AG20443 (cell line): ENCODE measurements at places on chromosomes 6 and 20.
A peak's percentile ranks its signal among the peaks of the same experiment; 100 is the strongest.

GRCh38 chr20:62577490-62577836 is 64.8 kb upstream of the SLCO4A1 start:
- no peak for DNase-seq

DNA sequence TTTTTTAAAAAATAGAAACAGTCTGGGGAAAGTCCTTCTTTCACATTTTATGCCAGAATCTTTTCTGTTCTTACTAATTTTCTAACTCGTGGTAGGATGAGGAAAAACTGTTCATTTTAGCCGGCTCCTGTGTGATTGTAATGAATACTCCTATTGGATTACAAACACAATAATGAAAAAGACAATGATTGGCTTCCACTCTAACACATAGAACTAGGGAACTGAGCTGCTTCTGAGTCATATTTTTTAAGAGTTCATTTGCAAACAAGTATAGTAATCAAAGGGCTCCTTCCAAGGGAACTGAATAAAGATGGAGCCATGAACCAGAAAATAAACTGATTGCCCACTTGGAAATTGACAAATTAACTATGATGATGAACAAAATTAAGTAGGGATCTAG is 265.3 kb upstream of the TCF21 start:
- DNase-seq = no peak

DNA sequence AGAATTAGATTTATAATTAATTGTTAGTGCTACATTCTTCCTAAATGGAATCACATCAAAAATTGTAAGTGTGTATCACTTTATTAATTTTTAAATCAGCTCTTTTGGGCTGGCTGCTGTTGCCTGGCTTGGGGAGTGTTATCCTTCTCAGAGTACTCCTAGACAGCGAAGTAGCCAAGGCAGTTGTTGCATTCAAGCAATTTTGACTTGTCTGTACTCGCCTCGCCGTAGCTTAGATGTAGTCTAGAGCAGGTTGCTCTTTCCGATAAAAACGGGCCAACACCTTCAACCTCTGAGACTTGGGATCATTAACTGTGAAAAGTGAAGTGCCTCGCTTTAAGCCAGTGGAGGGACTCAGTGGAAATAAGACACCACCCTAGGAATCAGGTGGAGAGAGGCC is 151.3 kb downstream of the FARS2 start:
- DNase-seq = no peak

DNA sequence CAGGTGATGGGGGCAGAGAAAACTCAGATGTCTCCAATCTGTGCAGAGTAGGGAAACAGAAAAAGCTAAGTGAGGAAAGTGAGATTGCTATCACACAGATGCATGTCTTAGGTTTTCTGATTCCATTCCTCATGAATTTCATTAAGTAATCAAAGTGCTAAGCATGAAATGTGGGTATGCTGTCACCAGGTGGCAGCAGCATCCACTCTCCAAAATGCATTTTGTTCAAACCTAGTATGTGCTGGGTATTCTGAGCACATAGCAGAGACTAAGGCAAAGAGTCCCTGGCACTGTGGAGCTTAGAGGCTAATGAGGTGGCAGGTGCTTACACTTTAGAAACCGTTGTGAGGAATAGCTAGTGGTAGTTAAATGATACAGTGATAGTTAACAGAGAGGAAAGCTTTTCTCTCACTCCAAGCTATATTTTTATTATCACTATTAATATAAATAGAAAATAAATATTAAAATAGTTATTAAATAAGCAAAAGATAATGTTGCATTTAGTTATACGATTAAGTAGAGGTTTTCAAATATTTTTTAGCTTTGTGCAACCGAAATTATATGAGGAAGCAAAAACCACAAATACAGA is 179.5 kb downstream of the CDH26 start:
- DNase-seq = no peak

GRCh38 chr20:38799203-38799602 is 6.3 kb upstream of the PPP1R16B start:
- no peak for DNase-seq

GRCh38 chr6:123771126-123771525 is 32.5 kb upstream of the NKAIN2 start:
- DNase-seq = no peak

DNA sequence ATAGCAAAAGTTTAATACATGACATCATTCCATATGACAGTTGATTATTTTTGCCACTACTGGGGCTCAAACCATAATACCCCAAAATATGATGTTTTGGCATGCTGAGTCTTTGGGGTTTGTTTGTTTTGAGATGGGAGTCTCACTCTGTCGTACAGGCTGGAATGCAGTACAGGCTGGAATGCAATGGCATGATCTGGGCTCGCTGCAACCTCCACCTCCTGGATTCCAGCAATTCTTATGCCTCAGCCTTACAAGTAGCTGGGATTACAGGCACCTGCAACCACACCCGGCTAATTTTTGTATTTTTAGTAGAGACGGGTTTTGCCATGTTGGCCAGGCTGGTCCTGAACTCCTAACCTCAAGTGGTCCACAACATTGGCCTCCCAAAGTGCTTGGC is 1.3 kb upstream of the MRS2 start:
- DNase-seq = no peak

DNA sequence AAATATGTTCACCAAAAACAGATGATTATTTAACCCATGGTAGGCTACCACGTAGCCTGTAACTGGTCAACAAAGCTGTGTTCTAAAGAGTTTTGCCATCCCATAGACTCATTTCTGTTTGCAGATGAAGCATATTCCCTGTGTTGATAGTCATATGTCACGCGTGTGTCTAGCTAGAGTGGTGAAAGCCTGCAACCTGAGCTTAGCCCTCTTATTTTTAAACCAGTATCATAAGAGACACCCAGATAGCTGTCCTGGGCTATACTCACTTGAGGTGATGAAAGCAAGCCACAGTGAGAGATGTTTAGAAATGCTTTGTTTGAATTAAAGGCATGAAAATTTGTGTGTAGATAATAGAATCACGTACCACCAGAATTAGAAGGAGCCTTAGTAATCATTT is 307.8 kb downstream of the ZFAND3 start:
- no peak for DNase-seq

DNA sequence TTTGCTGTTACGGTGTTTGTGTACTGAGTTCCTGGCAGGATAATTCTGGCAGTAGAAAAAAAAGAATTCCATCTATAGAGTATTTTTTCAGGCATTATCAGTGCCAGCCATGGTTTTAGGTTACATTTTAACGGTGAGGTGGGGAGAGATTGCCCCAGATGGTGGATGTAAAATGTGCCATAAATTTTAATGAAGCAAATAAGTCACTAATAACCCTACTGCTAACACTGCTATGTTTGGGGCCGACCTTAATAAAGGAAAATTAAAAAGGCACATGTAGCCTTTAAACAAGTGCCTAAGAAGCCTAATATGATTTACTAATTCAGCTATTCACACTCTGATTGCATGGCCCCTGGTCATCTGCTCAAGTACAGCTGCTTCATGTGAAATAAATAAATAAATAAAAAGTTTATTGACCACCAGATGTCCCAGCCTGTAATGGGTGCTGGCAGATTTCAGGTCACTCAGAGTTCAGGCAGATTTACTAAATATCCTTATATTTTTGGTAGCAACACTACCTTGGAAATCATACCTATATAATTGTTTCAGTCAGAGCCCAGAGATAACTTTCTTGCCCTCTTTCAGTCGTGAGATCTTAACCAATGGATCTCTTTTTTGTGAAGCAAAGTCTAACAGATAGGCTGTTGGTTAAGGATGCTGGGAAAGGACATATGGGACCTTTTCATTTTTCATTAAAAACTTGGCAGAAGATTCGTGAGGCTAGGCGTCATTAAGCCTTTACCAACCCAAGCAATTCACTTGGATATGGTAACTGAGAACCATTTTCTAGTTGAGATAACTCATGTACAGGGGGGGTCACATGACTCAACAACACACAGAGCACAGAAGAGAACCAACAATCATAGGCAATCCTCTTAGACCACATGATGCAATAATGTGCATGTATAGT is 495.0 kb upstream of the NRSN1 start:
- no peak for DNase-seq

- DNase-seq = no peak
Measured at GRCh38 chr6:45920819-45921511, 94.7 kb downstream of the CLIC5 start.

DNA sequence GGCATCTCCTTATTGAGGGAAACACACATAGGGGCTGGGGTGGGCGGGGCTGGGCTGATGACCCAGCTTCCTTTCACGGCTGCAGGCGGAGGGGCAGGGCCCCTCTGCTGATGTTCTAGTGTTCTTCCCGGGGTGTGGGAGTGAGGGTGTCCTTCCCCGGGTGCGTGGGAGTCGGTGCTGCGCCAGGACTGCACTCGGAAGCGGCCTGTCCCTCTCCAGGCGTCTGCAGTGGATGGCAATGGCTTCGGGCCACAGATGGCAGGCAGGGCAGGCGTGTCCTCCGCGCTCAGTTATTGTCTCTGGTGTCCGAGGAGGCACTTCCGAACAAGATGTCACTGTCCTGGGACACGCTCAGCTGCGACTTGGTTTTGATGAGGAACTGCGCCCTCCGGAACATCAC is 19.2 kb downstream of the KCNG1 start:
- DNase-seq = no peak

- DNase-seq = peak; percentile 89
Measured at GRCh38 chr20:48771542-48771941, 56.3 kb downstream of the PREX1 start.

GRCh38 chr6:52908526-52908925 is 972 bp downstream of the GSTA3 start:
- DNase-seq = no peak

DNA sequence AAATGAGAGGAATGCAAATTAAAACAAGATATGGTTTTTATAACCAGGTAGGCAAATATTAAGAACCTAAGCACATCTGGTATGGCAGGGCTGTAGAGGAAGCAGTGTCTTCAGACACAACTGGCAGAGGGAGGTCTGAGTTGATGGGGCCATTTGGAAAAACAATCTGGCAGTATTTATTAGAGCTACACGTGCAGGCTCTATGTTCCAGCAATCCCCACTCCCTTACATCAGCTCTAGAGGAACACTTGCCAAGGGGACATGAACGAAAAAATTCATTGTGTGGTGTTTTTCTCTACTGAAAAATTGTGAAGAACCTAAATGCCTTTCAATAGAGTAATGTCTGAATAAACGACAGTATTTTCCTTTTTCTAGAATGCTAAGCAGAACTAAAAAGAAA is 111.6 kb upstream of the EDN1 start:
- no peak for DNase-seq

DNA sequence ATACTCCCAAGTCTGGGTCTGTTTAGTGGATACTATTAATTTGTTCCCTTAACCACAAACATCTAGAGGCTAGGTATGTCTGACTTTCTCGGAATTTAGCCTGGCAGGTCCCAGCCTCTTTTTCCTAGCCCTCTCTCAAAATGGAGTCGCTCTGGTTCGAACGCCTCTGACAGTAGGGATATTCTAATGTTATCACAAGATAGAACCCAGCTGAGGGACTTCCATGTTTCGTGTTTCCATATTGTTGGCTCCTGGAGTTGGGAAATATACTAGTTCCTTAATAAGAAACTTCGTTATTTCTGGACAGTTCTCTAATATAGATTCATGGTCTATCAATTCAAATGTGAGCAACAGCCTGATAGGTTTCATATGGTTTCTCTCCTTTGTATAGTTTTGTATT is 16.4 kb downstream of the CYB5R4 start:
- DNase-seq = no peak

DNA sequence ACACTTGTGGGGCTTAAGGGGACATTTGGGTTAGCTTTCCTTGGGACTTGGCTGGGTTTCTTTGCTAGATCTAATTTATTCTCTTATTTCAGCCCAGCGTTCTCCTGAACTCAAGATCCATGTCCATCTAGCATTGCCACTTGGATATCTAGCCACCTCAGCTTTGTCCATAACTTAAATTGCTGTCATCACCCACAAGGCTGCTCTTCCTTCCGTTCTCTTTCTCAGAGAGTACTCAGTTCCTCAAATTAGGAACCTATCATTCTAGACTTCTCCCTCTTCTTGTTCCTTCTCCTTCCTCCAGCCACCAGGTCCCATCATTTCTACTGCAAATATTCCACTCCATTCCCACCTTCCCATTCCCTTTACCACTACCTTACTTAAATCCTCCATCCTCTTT is 4.3 kb downstream of the SMIM26 start:
- DNase-seq = no peak

GRCh38 chr20:10940941-10941340 is 267.1 kb upstream of the JAG1 start:
- DNase-seq = no peak

GRCh38 chr20:54025251-54025771 is 45.1 kb downstream of the BCAS1 start:
- DNase-seq = peak; percentile 82

DNA sequence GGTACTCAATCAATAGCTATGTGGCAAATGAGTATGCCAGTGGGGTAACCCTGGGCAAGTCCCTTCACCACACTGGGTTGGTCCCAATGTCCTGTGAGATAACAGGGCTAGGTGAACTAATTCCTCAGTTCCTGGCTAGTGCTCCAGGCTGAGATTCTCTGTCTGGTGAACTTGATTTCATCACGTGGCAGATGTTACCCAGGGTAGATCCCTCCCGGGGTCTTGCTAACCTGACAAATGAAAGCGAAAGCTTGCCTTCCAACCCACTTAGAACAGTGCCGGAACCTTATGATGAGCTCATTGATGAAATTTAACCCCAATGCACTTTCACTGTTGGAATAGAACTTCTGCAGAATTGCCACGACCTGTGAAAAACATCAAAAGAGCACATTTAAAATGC is 6.6 kb upstream of the ANKRD60 start:
- no peak for DNase-seq

- no peak for DNase-seq
Measured at GRCh38 chr20:29079769-29080690, 2177.4 kb upstream of the DEFB115 start.

GRCh38 chr6:143677891-143678791 is at the start of gene PHACTR2:
Gene PHACTR2, plus strand, starts transcription at chr6:143677965. Its CDS starts 199 bp downstream, at chr6:143678164.
- peak; percentile 81 for DNase-seq

- no peak for DNase-seq
Measured at GRCh38 chr6:2124260-2124709, 121.1 kb downstream of the GMDS start.

DNA sequence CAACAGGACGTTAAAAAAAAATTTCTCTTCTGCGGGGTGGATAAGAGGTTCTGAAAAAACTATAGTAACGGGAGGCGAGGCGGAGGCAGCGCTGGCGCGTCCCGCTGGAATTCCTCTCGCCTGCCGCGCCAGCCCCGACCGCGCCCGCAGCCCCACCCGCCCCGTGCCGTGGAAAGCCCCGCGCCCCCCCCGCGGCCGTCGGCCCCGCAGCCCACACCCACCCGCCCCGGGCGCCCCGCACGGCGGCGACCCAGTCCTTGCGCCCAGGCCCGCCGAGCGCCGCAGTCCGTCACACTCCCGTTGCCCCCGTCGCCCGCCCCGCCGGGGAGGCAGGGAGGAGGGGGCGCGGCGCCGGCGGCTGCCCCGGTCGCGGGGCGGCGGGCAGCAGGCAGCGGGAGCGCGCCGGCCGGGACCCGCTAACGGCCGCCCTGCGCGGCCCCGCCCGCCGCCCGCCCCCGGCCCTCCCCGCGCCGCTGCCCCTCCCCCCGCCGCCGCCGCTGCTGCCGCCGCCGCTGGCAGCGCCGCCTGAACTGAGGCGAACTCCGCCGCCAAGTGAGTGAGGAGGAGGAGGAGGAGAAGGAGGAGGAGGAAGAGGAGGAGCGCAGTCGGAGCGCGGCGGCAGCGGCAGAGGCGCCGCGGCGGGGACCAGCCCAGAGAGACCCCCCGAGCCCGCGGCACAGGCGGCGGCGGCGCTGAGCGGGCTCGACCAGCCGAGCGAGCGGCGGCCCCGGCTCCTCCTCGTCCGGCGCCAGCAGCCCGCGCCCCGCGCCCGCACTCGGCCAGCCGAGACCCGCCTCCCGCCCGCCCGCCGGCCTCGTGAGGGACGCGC is at the start of gene QKI:
Gene QKI (plus strand): TSS at position 602 of the 829 bp plus-strand sequence. CDS start 476 bp downstream, outside the sequence.
- DNase-seq = peak; percentile 82

- DNase-seq = no peak
Measured at GRCh38 chr6:137167702-137168377, 5.6 kb downstream of the IL22RA2 start.
